Cerebellar cortex (tissue), 1 donor: ENCODE measurements at places on chromosomes 4 and X.

- DNase-seq: peak; percentile 53
Observed at GRCh38 chrX:50081282-50081889, 119.4 kb downstream of the AKAP4 start.

- peak; percentile 32 for DNase-seq
Observed at GRCh38 chr4:5824635-5825034, 68.3 kb downstream of the CRMP1 start.

GRCh38 chr4:7736436-7737267 is 203.0 kb downstream of the AFAP1 start:
- DNase-seq: no peak

DNA sequence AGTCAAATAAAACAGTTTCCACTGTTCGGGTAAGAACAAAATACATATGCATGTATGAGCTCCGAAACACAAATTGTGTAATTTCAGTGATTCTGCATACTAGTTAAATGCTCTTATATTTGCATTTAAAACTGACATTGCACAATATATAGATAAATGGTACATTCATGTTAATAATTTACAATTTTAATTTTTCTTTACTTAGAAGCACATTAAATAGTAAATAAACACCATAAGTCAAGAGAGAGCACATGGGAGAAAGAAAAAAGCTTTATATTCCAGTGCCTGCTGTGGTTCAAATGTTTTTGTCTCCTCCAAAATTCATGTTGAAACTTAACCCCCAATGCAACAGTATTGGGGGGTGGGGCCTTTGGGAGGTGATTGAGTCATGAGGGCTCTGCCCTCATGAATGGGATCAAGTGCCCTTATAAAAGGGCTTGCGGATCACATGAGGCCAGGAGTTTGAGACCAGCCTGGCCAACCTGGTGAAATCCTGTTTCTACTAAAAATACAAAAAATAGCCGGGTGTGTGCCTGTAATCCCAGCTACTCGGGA is 322.9 kb downstream of the BCOR start:
- DNase-seq: no peak

DNA sequence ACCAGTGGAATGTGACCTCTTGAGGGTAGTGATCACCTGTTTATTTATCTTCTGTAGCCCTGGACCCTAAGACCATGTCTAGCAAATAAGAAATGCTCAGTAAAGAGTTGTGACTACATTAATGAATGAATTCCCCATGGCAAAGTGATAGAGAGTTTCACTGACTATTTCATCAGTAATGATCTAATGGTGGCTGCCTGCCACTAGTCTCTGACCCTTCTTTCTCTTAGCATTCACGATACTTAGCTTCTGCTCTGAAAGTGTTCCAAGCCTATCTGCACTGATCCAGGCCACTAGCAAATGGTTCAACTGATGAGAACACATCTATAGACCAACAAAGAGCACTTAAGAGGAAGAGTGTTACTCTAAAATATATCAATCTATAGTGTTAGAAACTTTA is 50.0 kb upstream of the RASGEF1B start:
- no peak for DNase-seq

GRCh38 chr4:113437129-113437528 is 324.4 kb downstream of the CAMK2D start:
- no peak for DNase-seq

GRCh38 chr4:148514041-148514440 is 71.8 kb upstream of the NR3C2 start:
- DNase-seq: no peak

- no peak for DNase-seq
Observed at GRCh38 chrX:11781734-11782370, 23.8 kb downstream of the MSL3 start.

GRCh38 chrX:150508451-150509367 is 59.7 kb upstream of the MTM1 start:
- peak; percentile 68 for DNase-seq

GRCh38 chr4:180641495-180641894 is 1601.7 kb upstream of the TENM3 start:
- no peak for DNase-seq

DNA sequence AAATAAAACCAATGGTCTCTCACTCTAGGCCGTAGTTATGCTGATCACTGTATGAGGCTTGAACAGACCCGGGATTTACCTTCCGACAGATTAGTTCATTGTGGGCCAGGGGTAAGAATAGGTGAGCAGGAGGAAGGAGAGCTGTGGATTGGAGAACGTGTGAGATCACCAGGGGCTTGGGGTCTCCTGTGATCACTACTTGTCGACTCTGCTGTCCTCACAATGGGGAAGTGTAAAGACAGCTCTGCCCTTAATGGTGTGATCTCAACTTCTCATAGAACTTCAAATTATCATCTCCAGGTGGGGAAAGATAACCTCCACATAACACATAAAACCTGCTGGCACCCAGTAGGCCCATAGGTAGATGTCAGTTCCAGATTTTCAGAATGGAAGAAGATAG is 56.2 kb upstream of the RPS6KA3 start:
- DNase-seq: no peak

DNA sequence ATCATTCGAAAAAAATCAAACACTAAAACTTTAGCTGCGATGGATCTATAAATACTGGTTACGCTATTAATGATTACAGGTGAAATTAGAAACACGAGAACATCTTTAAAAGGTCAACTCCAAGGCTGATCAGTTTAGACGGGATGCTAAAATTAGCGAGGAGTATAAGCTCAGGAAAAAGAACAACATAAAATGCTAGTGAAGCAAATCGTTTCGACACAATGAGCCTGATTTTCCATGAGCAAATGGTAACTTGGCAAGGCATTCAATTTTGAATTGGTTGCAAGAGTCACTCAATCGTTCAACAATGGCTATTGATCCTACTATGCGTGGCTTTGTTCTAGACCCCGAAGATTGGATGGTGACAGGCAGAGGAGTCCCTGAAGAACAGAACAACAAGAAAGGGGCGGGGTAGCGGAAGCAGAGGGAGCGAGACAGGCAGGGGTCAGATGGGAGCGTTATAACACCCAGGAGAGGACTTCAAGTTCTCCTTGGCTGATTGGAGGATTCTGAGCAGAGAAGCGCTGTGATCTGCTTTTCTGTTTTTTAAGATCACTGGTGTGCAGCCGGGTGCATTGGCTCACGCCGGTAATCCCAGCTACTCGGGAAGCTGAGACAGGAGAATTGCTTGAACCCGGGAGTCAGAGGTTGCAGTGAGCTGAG is 146.5 kb downstream of the RBM47 start:
- no peak for DNase-seq

- DNase-seq: no peak
Observed at GRCh38 chr4:108237693-108238092, 69.0 kb upstream of the LEF1 start.

GRCh38 chr4:140930011-140930410 is 173.8 kb upstream of the TBC1D9 start:
- no peak for DNase-seq

GRCh38 chr4:88804234-88804633 is 106.6 kb upstream of the NAP1L5 start:
- no peak for DNase-seq

GRCh38 chrX:119147486-119147885 is 19.9 kb upstream of the KIAA1210 start:
- no peak for DNase-seq

DNA sequence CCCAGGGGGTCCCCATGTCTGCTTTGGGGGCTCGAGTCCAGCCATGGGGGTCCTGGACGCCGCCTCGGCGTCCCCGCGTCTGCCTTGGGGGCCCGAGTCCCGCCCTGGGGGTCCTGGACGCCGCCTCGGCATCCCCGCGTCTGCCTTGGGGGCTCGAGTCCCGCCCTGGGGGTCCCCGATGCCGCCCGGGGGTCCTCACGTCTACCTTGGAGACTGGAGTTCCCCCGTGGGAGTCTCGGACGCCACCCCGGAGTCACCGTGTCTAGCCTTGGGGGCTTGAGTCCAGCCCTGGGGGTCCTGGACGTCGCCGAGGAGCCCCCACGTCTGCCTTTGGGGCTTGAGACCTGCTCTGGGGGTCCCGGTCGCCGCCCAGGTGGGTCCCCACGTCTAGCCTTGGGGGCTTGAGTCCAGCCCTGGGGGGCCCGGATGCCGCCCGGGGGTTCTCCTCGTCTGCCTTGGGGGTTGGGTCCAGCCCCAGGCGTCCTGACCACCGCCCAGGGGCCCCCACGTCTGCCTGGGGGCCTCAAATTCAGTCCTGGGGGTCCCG is 1.1 kb upstream of the GTPBP6 start:
- DNase-seq: no peak

DNA sequence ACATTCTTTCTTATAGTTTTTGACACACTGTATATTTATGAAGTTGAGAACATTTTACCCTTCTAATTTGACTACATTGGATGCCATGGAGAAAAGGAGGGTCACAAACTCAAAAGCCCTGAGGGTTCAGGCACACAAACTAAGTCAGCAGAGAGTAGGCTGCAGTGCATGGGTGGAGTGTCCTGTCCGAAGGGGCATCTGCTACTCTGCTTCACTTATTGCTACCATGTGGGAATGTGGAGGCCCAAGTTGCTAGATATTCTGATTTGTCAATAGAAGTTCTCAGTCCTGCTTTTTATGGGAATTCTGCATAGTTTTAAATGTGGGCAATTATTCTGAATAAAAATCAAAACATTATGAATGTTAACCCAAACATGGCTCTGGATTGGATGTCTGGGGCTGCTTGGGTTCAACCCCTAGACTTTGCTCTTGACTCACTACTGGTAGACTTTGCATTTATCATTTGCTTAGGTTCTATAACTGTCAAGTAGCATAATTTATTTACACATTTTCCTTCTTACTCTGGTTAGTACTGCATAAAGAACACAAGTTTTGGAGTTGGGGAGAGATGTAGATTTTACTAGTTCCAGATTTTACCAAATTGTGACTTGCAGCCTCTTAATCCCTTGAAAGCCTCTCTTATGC is 255.1 kb downstream of the SPRY1 start:
- DNase-seq: no peak

- no peak for DNase-seq
Observed at GRCh38 chr4:74653331-74654229, 140.7 kb downstream of the BTC start.

GRCh38 chrX:16828124-16828908 is 41.8 kb downstream of the RBBP7 start:
- DNase-seq: no peak

GRCh38 chr4:99945718-99946355 is 581 bp downstream of the DNAJB14 start:
- DNase-seq: peak; percentile 51

DNA sequence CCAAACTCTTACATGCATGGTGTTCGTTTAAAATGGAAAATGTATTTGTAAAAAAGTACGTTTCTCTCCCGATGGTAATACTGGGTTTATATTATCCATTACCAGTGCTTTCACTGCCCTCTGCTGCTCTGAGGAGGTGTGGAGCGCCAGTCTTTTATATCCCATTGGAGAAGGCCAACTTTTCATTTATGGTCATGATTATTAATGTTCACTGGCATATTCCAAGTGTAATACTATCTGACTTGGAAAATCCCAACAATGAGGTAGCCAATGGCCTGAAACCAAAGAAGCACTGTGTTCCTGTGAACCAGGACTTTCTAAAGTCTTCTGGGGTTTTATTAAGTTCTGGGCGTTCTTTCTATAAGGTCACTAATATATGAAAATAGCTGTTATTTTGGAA is 80.7 kb downstream of the SYNPO2 start:
- peak; percentile 47 for DNase-seq

- DNase-seq: peak; percentile 81
Observed at GRCh38 chr4:165537028-165537648, 158.3 kb downstream of the CPE start.

GRCh38 chr4:1331591-1332353 is 15.2 kb upstream of the UVSSA start:
- DNase-seq: peak; percentile 46

DNA sequence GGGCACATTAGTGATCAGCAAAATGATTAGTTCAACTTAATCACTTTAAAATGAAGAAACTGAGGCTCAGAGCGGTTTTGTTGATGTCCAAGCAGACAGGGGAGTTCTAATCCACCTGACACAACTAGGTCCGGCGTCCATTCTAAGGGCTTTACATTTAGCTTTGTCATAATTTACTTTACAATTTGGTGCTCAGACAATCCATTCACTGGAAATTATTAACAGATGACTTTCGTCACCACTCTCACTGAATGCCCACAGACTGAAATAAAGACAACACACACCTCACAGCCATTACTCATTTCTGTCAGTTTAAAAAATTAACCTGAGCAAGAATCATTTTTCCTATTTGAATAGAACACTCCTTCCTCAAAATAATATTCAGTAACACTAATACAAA is 10.8 kb downstream of the NR3C2 start:
- no peak for DNase-seq

- no peak for DNase-seq
Observed at GRCh38 chr4:28868841-28869240, 1851.3 kb upstream of the PCDH7 start.

- DNase-seq: no peak
Observed at GRCh38 chr4:175411251-175411650, 400.8 kb downstream of the GPM6A start.
